ENCODE measurements at places on chromosomes 1 and 21.

DNA sequence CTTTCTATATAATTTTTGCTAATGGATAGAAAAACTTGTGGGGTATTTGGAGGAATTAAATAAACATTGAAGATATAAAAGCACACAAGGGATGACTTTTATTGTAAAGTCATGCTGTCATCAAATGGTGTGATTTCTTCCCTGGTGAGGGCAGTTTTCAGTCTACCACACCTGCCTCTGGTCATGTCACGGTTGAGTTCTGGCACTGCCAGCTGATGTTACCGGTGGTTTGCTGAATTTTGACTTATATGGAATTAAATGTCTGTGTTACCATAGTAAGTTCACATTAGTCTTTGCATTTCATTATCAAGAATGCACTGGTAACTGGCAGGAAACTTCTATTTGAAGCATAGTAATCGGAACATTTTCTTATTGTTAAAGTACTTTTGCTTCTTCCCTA, 13.4 kb downstream of the S1PR1 start:
- no peak for DNase-seq

- no peak for DNase-seq
These were observed 170.3 kb downstream of the HHIPL2 start for GRCh38 chr1:222377428-222378088.

DNA sequence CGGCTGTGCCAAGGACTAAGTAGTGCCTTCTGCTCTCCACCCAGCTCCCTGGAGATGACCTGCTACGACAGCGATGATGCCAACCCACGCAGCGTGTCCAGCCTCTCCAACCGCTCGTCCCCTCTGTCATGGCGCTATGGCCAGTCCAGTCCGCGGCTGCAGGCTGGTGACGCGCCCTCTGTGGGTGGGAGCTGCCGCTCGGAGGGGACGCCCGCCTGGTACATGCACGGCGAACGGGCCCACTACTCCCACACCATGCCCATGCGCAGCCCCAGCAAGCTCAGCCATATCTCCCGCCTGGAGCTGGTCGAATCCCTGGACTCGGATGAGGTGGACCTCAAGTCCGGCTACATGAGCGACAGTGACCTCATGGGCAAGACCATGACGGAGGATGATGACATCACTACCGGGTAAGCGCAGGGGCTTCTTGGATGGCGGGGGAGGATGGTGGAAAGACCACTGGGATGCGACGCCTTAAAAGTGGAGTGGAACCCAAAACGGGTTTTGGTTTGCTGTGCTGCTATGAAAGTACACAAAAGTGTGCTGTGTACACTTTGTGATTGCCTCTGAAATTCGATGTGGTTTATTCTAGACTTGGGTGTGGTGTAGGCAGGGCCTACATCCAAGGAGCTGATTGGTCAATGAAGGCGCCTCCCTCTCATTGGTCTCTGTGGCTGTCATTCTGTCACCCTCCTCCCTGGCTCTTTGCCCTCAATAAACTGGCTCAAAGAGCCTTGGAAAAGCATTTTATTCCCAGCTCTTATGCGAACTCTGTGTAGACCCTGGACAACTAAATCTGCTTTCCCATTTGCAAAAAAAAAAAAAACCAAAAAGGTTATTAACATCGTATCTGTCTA, 110.4 kb upstream of the IPO9 start:
- no peak for DNase-seq

GRCh38 chr21:31927689-31928353, 55.0 kb downstream of the HUNK start:
- DNase-seq, result no peak

- no peak for DNase-seq
These were observed 74.9 kb downstream of the ADCY10 start for GRCh38 chr1:167839009-167839408.

GRCh38 chr1:2611621-2612437, 21.0 kb downstream of the MMEL1 start:
- DNase-seq, result no peak

Measured in CD4-positive, alpha-beta T cell treated with Interferon alpha-2 for 1 hour (primary cell).